NCI-H2081 treated with DMSO at 0.1 percent for 48 hours (cell line): ENCODE measurements at places on chromosomes 2 and 18.

- no peak for DNase-seq
These were observed 590 bp downstream of the MDH1 start for GRCh38 chr2:63589148-63589958.

DNA sequence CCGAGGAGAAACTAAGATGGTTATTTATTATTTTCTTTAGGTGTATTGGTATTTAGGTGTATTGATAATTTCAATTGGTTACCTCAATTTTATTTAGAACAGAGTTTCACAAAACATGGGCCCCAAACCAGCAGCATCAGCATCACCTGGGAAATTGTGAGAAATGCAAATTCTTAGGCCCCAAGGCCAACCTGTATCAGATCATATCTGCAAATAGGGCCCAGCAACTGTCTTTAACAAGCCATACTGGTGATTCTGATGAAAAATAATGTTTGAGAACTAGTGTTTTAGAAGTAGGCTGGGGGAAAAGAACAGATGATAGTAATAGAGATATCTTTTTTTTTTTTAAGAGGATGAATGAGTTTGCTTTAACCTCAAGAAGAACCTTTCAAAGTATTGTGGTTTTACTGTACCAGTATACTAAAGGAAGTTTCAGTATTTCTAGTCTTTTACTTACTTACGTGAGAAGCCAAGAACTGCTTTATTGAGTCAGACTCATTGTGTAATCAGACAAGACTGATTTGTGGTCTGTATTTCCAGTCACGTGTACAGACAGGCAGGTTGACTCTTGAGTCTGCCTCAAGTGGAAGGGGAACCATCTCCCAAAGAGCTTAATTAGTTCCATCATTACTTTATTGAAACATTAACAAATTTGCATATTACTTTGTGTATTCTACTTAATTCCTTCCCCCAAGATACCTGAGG lies 60.4 kb upstream of the GAREM1 start:
- DNase-seq = no peak

DNA sequence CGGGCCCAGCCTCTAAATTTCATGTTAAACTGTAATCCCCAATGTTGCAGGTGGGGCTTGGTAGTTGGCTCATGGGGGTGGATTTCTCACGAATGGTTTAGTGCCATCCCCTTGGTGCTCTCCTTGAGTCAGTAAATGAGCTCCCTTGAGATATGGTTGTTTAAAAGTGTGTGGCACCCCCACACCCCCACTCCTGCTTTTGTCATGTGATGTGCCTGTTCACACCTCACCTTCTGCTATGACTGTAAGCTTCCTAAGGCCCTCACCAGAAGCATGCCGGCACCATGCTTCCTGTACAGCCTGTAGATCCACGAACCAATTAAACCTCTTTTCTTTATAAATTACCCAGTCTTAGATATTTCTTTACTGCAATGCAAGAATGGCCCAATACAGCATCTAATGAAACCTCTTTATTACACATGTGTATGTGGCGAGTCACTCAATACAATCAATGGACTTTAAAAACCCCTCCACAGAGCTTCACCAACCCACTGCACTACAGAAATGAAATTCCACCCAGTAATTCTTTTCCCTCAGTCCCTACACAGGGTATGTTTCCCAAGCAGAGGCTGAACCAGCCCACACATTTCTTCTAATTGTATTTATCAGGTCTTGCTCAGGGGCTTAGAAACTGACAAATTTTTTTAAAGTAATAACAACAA lies 47.3 kb downstream of the WDFY1 start:
- no peak for DNase-seq

DNA sequence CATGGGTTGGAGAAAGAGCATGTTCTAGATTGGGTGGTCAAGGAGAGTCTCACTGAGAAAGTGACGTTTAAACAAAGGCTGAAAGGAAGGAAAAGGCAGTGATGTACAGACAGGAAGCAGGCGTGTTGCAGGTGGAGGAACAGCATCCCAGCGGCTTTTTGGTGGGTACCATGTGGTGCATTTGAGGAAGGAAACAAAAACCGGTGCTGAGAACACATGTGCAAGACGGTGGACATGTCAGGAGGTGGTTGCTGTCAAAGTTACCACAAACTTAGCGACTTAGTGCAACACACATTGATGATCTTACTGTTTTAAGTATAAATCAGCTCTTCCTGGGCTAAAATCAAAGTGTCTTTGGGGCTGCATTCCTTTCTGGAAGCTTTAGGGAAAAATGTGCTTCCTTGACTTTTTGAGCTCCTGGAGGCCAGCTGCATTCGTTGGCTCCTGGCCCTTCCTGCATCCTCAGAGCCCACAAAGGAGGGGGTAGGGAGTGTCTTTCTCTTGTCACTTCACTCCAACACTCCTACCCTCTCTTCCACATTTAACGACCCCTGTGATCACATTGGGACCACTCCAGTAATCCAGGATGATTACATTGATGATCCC lies 380.6 kb downstream of the FBXO15 start:
- no peak for DNase-seq
